Stimulated activated CD8-positive, alpha-beta memory T cell treated with anti-CD3 and anti-CD28 coated beads, Interleukin-4, amount 100 ng/mL, for 24 hours (primary cell): ENCODE measurements at places on chromosomes 1 and 21.

- no peak for DNase-seq
Observed at GRCh38 chr1:56189946-56190805, 389.2 kb downstream of the PLPP3 start.

- DNase-seq: no peak
Observed at GRCh38 chr1:47351305-47351704, 17.7 kb downstream of the CMPK1 start.

GRCh38 chr1:242178924-242179708 is 180.2 kb upstream of the MAP1LC3C start:
- no peak for DNase-seq

DNA sequence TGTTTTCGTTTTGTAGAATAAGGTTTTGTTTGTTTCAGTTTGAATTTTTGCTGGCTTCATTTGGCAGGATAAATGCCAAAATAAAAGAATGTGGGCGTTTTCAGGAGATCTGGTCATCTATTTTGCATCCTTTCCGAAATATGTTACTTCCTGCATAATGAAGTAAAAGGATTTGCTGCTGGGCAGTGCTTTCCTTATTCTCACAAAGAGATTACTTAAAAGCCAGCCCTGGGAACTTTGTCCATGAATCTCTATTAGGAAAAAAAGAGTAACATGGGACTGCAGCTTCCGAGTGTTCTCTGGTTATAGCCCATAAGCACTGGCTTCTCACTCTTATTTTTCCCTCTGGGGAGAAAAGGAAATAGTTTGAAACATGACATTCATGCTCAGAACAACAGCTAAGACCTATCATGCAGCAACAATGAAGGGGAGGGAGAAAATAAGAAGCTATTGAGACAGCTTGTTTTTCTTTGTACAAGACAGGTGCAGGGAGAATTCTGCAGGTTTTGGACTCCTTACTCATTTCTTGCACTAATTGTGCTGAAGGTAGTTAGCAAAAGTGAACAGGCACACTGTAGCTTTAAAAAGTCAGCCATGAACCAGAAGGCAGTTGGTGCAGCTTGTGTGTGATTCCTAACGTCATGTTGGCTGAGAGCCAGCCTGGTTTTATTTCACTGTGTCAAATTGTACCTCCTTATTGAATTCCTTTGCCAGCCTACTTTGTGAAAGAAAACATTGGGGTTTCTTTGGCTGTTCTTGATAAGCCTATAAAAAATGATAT is at the start of gene SAMD13:
Gene SAMD13 (plus strand): TSS at position 705 of the 781 bp plus-strand sequence. CDS start 1,527 bp downstream, outside the sequence.
- no peak for DNase-seq

GRCh38 chr1:180365039-180365438 is 135.0 kb downstream of the LHX4 start:
- DNase-seq: no peak

GRCh38 chr1:171600862-171601261 is 21.2 kb upstream of the MYOCOS start:
- DNase-seq: no peak

DNA sequence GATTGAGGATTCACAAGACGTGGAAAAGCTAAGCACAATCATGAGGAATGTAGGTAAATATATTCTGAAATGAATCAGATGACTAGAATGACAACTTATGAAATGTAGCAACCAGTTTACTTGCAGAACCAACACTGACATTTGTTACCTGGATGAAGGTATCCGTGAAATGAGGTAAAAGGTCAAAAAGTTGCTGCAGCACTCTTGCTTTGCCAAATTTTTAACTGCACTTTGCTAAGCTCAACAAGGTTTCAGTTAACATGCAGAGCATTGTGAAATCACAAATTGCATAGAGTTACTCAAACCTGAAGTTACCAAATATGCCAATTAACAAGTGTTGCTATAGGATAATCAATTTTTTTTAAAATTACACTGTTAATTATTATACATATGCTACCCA is 1280.1 kb downstream of the KCNT2 start:
- DNase-seq: no peak

DNA sequence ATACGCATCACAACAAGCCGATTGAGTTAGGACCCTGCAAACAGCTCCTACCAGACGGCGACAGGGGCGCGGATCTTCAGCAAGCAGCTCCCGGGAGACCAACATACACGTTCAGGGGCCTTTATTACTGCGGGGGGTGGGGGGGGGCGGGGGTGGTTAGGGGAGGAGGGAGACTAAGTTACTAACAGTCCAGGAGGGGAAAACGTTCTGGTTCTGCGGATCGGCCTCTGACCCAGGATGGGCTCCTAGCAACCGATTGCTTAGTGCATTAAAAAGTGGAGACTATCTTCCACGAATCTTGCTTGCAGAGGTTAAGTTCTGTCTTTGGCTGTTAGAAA is 162.0 kb downstream of the RUNX1 start:
- DNase-seq: no peak
